ENCODE measurements at places on chromosomes 13 and 19.

GRCh38 chr19:46629546-46630025 lies 4.7 kb upstream of the PTGIR start:
- no peak for DNase-seq

GRCh38 chr13:42549552-42549936 lies 24.4 kb upstream of the TNFSF11 start:
- no peak for DNase-seq

GRCh38 chr13:47903836-47904235 lies 97.2 kb downstream of the SUCLA2 start:
- no peak for DNase-seq

GRCh38 chr19:38228005-38228377 lies 4.0 kb upstream of the DPF1 start:
- DNase-seq, result peak; percentile 71

All from eye (tissue), 1 donor.